ENCODE measurements at places on chromosomes 2 and 18.

DNA sequence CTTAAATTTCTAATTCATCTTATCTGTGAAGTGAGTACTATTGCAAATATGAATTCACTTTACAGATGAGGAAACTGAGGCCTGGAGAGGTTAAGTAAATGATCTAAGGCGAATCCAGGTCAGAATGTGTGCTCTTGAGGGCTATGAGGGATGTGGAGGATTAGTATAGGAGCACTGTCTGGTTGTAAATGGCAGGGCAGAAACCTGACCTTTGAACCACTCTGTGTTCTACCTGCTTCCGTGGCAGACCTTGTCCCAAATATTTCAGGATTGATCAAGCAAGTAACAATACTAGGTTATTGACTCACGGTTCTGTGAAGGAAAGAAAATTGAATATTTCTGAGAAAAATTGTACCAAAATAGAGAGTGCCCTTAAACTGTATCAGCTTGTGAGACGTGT is 74.7 kb downstream of the PTPRM start:
- DNase-seq, result no peak

DNA sequence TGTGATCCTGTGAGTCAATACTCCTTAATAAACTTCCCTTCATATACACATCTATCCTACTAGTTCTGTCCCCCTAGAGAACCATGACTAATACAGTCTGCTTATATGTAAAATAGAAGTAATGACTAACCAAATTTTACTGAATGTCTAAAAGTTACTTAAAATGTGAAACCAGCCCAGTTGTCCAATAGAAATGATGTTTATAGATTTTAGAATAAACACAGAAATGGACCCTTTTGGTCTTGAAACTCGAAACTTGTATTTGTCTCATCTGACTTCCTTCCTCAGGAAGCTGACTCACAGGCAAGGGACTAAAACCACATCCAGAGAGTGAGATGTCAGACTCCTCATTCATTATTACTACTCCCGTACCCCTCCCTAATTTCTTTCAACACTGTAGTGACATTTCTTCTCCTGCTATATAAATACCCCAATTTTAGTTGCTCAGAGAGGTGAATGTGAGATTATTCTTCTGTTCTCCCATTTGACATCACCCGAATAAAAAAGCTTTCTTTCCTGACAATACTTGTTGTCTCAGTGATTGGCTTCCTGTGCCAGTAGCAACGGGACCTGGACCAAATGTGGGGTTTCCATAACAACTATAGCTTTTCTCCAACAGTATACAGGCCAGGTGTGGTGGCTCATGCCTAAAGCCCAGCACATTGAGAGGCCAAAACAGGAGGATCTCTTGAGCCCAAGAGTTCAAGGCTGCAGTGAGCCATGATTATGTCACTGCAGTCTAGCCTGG is 486.0 kb downstream of the ERBB4 start:
- DNase-seq, result no peak

DNA sequence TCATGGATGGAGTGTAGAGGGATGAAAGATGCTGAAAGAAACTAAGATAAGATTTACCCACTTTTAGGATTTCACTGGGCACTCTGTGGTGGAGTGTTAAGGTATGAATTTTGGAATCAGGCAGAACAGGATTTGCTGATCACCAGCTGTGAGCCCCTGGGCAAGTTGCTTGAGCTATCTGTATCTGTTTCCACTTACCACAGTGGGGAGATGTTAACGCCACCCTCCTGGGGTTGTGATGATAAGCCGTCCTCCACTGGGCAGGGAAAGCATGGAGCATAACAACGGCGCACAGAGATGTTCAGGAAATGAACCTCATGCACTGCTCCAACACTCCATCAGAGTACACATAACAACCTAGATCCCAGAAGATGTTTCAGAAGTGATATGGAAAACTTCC is 160.6 kb downstream of the MTCL1 start:
- no peak for DNase-seq

GRCh38 chr2:234702731-234703225 is 205.9 kb upstream of the ARL4C start:
- DNase-seq, result no peak

- DNase-seq, result no peak
Observed at GRCh38 chr2:51995293-51995692, 963.4 kb upstream of the NRXN1 start.

DNA sequence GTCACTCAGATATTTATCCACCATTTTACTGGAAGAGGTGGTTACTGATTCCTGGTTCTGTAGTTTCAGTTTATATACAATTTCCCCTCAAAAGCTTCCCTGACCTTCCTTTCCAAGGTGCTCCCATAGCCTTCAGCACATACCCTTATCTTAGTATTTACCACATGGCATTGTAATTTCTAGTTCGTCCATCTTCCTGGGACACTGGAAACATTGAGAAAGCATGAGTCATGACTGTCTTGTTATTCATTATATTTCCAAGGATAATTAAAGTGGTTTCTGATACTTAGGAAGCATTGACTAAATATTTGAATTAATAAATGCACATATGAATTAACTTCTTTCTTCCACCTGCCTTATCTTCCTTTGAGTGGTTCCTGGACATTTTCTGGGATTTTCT is 203.8 kb downstream of the ETAA1 start:
- no peak for DNase-seq

DNA sequence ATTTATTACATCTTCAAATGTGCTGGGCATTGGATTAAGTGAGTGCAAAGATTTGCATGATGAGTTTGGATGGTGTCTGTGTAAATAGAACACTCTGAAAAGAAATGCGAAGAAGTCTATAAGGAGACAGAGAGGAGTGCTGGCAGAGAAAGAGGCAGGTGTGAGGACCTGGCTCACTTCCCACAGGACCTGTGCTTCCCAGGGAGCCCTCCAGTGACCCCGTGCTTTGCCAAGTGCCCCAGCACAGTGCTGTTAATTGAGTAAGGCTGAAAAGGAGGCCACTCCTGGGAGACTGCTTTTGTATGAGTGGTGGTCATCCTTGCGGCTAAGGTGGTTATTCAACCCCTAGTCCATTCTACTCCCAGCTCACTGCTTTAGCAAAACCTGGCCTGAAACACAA is 230.8 kb downstream of the OSR1 start:
- no peak for DNase-seq

- DNase-seq, result no peak
Observed at GRCh38 chr2:163778045-163778781, 42.4 kb upstream of the FIGN start.

DNA sequence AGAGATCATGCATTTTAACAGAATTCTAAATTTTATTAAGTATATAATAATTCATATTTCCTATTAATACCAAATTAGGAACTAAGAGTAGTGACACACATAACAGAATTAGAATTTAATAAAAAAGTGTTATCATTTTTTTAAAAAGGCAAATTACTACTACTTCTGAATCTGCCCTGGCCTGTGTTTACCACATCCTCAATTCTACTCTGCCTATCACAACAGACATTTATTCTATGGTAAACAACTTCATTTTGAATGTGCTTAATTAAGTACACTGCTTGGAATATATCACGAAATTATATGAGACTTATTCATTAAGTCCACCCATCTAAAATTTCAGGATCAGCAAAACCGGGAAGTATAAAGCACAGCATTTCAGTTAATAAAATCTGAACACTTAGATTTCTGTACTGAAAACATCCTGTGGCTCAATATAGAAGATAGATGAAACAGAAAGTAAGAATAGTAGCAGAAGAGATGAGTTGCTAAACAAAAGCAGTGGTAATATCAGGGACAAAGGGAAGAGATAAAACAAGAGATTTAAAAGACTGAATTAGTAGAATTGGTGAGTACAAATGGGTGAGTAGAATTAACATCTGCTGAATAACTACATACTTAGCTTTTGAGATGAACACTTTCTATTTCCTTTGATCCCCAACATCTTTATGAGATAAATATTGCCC is 3.7 kb downstream of the SMC6 start:
- peak; percentile 7 for DNase-seq

GRCh38 chr2:83112858-83113257 is 1346.2 kb downstream of the SUCLG1 start:
- no peak for DNase-seq

DNA sequence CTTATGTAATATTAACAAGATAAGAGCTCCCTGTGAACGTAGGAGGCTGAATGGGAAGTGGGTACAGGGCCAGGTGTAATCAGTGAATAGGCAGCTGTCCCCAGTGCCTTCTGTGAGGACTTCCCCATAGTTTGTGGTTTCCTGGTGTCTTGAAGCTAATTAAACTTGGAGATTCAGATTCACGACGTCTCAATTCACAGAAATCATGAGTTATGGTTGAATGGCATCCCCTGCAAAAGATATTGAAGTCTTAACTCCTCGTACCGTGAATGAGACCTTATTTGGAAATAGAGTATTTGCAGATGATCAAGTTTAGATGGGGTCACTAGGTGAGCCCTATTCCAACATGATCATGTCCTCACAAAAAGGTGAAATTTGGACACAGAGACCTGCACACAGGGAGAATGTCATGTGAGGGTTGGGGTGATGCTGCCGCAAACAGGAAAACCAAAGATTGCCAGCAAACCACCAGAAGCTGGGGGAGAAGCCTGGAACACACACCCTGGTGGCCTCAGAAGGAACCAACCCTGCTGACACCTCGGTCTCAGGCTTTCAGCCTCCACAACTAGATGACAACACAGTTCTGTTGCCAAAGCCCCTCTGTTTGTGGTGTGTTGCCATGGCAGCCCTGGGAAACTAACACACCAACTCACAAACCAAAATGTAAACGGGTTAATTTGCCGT is 13.2 kb downstream of the ARL4C start:
- DNase-seq, result peak; percentile 90

GRCh38 chr2:41197781-41198180 is 745.9 kb upstream of the SLC8A1 start:
- DNase-seq, result no peak

DNA sequence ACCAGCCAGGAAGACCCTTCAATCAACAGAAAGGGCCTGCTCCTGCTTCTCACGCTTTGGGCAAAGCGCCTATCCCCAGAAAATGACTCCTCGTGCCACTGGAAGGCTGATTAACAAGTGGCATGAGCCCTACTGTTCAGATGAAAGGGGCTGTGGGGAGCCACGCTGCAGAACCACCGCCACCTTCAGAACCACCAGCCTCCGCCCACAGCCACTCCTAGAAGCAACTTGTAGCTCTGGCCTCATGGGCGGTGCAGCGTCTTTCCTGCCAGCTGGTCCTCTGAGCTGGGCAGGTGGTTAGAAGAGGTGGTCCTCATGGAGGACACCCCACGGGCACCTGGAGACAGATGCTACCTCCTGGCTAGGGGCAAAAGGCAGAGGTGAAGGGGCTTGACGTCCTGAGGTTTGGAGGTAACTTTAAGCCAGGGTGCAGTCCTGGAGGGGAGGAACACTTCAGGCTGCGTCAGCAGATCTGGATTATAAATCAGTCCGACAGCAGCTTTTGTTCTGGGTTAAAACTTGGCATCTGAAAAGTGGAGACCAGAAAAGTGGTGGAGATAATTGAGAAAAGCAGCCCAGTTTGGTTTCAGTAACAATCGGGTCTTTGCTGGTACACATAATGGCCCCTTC is 861 bp upstream of the SEMA4C start:
- peak; percentile 72 for DNase-seq

GRCh38 chr2:29528891-29529520 is 392.4 kb downstream of the ALK start:
- no peak for DNase-seq

DNA sequence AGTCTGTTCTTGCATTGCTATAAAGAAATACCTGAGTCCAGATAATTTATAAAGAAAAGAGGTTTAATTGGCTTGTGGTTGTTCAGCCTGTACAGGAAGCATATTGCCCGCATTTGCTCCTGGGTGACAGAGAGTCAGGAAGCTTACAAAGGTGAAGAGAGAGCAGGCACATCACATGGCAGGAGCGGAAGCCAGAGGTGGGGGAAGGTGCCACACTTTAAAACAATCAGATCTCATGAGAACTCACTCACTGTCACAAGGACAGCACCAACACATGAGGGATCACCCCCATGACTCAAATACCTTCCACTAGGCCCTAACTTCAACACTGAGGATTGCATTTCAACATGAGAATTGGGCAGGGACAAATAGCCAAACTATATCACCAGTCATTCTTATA is 124.8 kb upstream of the COL5A2 start:
- peak; percentile 62 for DNase-seq

DNA sequence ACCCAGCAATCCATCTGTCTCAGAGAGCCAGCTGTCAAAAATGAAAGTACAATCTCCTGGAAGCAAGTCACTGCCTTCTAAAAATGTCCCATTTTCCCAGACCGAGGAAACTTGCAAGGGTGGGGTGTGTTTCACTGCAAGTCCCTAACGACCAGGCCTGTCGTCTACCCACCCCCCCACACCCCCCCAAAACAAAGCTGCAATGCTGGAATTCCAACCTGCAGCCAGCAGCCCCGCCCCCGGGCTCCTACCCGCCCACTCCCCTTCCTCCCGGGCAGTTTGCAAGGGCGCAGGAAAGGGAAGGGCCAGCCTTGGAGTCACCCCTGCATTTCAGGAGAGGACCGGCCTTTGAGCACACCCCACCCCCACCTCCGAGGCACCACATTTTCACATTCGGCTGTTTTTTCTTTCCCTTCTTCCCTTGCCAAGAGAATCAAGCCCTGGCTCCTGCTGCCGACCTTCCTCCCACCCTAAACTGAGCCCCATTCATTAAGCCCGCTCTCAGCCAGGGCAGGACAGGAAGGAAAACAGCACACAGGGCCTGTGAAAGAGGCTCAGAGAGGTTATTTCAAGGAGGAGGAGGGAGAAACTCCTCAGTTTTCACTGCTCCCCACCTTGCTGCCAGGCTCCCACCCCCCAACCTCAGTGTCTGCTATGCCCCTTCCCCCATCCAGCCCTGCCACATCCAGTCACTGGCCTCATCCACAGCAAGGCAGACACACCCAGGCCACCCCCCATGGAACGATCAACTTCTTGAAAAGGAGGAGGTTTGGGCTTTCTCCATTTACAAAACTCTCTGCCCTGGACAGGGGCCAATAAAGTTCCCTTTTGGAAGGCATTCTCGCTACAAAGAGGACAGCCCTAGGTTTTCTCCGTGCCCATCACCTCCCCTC is 11.3 kb downstream of the SMAD7 start:
- DNase-seq, result no peak

GRCh38 chr2:18724371-18725145 is 135.2 kb upstream of the NT5C1B start:
- DNase-seq, result no peak

- no peak for DNase-seq
Observed at GRCh38 chr2:26651470-26651771, 10.3 kb upstream of the CIB4 start.

DNA sequence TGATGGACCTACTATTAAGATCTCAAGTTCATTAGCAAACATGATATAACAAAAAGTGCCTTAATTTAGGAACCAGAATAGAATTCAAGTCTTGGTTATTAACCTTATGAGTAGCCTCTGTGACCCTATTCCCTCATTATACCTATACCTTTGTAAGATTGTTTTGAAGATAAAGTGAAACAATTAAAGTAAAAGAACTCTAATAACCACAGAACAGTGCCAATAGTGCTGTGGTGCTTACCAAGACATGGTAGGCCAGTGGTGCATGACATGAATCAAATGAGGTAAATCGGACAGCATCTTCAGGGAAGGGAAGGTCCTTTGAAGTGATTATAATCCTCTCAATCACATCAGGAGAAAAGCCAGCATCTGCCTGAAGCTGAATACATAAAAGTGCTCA is 36.4 kb downstream of the METTL4 start:
- DNase-seq, result no peak
